Activated naive CD4-positive, alpha-beta T cell treated with Interleukin-2 at 50 U/mL for 16 hours (primary cell): ENCODE measurements at places on chromosomes 4 and X.
A peak's percentile ranks its signal among the peaks of the same experiment; 100 is the strongest.

DNA sequence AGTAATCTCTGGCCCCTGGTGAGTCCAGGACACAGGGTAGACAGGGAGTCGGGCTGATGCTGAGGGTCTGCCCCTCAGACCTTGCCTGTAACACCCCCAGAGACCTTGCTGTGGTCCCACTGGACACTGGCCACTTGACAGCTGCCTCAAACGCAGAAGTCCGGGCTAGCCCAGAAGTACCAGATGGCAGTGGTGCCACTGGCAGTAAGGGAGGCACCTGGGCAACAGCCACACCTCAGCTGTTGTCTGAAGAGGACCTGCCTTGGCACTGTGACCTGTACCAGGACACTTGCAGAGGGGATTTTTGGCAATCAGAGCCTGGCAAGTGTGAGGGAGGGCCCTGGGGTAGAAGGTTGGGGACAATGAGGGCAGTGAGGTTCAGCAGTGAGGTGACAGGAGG, 63.3 kb upstream of the UXT start:
- no peak for DNase-seq

- DNase-seq, result no peak
These were observed 125.2 kb downstream of the AREG start for GRCh38 chr4:74570095-74570494.

- DNase-seq, result no peak
These were observed 30.8 kb downstream of the RASL11B start for GRCh38 chr4:52892880-52893279.

- no peak for DNase-seq
These were observed 421.5 kb upstream of the EPHA5 start for GRCh38 chr4:66091786-66092185.

DNA sequence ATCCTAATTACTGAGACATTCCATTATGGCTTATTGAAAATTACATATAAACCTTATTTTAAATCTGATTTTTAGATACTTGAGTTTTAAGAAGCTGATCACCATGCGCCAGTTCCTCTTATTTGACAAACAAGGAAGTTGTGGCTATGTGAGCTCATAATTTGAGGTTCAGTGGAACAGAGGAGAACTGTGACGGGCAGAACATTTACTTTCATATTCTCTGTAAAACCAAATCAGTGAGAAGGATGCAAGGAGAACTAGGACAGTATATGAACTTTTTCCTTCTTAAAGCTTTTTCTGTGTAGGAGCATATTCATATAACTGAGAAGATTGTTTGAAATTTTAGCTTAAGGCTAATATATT, 25.3 kb downstream of the STIM2 start:
- DNase-seq, result no peak

- no peak for DNase-seq
These were observed 141.9 kb downstream of the THOC2 start for GRCh38 chrX:123590842-123591486.

DNA sequence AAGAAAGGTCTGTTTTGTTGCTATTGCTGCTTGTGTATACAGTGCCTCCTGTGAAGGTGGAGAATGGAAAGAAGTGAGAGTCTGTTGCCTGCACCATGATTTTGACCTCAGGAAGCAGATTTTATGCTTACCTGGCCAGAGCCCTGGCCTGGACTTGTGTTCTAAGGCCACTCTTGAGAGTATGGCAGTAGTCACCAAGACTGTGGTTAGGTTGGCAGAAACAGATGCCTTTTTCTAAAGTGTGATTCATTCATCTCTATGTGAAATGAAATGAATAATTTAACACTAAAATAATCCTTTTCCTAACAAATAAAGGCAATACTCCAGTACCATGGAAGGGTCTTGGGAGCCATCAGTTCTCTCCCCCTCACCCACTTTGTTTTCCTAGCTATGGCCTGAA, 161.8 kb downstream of the DCLK2 start:
- DNase-seq, result no peak

DNA sequence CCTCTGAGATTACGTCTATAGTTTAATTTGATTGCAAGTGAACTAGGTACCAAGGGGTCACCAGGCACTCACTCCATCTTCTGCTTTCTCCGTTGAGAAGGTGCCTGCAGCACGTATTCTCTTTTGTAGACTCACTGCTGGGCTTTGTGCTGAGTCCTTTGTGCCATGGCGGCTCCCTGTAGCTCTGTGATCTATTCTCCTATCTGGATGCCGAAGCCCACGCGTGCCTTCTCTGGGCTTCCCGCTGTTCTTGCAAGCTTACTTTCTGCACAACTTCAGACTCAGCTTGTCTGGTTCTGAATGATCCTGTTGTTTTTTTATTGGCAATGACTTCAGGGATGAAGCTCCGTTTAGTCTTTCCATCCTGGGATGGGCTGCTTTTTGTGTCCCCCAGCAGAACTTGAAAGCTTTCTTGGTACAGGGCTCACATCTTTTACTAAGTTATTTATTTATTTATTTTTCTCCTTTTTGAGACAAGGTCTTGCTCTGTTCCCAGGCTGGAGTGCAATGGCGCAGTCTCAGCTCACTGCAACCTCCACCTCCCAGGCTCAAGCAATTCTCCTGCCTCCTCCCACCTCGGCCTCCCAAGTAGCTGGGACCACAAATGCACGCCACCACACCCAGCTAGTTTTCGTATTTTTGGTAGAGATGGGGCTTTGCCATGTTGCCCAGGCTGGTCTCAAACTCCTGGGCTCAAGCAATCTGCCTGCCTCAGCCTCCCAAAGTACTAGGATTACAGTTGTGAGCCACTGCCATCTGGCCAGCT, 100.9 kb upstream of the NKX1-1 start:
- no peak for DNase-seq

- DNase-seq, result no peak
These were observed 5.5 kb downstream of the NEUROG2 start for GRCh38 chr4:112510291-112511092.

DNA sequence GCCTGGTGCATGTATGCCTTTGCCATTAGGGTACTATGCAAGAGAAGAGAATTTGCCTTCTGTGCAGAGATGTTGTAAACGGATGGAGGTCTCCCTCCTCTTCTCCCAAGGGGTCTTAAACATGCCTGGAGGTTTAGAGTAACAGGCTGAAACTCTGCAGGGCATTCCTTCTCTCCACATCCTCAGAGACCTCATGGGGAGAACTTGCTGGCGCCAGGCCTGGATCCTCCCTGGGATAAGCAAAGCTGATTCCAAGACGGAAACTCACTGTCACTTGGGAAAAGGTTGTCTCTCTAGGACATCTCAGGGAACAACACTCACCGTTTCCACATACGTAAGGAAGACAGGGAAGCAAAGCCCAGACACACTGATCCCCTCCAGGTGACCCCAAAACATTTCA, 76.9 kb upstream of the GPM6B start:
- DNase-seq, result no peak

GRCh38 chr4:140642674-140643437, 74.1 kb upstream of the UCP1 start:
- DNase-seq, result no peak

DNA sequence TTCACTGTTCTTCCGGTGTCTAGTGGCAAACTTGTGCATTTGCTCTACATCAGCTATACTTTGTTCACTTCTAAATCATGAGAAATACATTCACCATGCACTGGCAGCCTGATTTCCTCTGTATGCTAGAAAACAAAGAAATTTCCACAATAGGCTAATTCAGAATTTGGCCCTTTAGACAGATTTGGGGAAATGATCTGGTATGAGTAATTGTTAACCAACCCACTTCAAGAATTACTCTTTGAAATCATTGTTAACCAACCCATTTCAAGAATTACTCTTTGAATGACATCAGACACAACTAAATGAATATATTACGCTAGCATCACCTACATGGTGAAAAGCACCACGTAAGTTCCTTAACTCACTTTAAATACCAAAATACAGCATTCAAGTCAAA, 14.6 kb downstream of the APBB2 start:
- DNase-seq, result no peak

GRCh38 chrX:108223585-108223984, 132.0 kb downstream of the ATG4A start:
- DNase-seq, result no peak

- no peak for DNase-seq
These were observed 65.9 kb downstream of the WWC2 start for GRCh38 chr4:183164963-183165362.

- DNase-seq, result no peak
These were observed 189.4 kb downstream of the QDPR start for GRCh38 chr4:17322514-17322913.

DNA sequence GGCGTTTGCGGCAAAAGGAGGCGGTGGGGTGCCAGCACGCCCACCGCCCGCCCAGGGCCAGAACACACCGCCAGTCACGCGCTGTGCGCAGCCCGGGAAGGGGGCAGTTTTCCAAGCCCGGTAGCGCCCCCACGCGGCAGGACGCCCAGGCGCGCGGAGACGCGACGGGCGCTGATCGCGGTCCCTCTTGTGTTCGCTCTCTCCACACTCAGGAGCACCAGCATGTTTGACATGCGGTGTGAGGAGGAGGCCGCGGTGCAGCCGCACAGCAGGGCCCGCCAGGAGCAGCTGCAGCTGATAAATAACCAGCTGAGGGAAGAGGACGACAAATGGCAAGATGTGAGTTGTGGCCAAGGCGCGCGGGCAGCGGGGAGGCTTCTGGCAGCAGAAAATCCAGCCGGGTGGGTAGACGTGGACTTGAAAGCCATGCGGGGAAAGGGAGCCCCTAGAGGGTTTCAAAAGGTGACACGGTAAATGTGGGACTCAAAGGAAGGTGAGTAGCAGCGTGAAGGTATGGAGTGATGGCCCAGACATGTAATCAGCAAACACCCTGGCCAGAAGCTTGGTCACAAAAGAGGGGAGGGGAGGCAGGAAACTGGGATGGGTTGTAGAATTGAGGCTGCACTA, 104.1 kb downstream of the PHOX2B start:
- no peak for DNase-seq

GRCh38 chr4:2275546-2276251, 13.8 kb upstream of the MXD4 start:
- DNase-seq, result no peak

- DNase-seq, result no peak
These were observed 577.4 kb upstream of the INTU start for GRCh38 chr4:127055357-127055756.

DNA sequence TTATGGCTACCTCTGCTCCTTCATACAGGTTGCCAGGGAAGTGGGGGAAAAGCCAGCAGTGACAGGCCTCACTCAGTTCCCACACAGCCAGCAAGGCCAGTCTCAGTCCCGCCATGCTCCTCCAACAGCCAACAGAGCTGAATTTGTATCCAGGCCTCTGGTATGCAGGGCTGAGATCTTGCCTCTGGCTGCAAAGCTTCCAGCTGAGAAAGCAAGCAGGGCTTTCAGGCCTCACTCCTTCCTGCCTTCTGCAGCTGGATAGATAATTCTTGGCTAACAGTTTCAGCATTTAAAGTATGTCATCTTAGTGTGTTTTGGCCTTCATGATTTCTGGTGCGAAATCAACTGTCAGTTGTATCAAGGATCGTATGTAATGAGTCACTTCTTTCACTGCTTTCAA, 103.6 kb downstream of the GNL3L start:
- no peak for DNase-seq

- no peak for DNase-seq
These were observed 2.7 kb downstream of the NDP start for GRCh38 chrX:43970528-43970927.

GRCh38 chrX:2710041-2710840, 19.1 kb downstream of the CD99 start:
- DNase-seq, result peak; percentile 69

- no peak for DNase-seq
These were observed 63.0 kb upstream of the TRIM2 start for GRCh38 chr4:153141238-153141637.

- no peak for DNase-seq
These were observed 58.8 kb downstream of the RHOH start for GRCh38 chr4:40255393-40256281.

DNA sequence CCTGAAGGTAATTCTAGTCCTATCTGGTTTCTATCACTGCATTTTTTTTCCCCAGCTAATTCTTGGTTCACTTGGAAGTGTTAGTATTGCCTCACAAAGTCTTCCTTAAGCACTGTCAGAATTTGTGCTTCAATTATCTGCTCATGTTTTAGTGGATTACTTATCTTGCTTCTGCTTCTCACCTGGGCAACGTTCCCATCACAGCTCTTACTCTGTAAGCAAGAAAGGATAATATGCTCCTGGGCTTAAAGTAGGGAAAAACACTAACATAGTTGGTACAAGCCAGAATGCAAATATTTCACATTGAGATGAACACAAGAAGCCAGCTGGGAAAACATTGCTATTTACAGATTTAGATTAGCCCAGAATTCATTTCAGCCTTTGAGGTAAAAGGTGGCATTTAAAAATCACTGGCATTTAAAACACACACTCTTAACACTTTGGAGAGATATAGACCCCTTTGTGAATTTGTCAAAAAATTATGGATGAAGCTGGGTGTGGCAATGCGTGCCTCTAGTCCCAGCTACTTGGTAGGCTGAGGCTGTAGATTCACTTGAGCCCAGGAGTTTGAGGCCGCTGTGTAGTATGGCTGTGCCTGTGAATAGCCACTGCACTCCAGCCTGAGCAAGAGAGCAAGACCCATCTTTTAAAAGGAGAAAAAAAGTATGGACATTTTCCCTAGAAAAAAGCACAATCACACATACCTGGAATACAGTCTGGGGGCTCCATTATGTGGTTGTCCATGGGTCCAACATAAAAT, 6.6 kb upstream of the PTPN13 start:
- no peak for DNase-seq

- no peak for DNase-seq
These were observed 49.2 kb downstream of the PJA1 start for GRCh38 chrX:69116077-69116476.

DNA sequence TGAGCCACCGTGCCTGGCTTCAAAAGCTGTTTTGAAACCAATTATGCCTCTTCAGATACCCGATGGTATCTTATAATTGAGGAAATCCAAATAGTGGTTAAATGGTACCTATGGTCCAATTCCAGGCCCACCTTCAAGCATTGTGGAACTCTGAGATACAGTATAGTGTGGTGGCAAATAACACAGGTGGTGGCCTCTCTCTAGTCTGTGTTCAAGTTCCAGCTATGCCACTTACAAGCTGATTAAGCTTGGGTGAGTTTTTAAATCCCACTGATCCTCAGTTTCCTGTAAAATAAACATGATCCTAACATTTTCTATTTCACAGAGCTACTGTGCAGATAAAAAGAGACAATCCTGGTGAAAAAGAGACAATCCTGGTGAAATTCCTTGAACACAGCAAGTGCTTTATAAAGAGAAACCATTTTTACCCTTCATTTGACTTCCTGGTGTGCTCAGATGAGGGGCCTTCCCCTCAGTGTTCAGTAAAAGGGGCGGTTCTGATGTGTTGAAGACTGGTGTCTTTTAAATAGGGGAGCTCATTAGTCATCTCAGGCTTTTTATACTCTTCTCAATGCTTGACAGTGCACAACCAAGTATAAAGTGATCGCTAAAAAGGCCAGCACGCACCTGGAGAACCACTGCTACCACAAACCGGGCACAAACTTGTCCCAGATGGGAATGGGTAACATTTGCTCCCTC, 30.8 kb upstream of the CD40LG start:
- DNase-seq, result peak; percentile 24

- no peak for DNase-seq
These were observed 3.3 kb upstream of the CXCR3 start for GRCh38 chrX:71621603-71622002.

- DNase-seq, result no peak
These were observed 710.7 kb upstream of the SLIT2 start for GRCh38 chr4:19540859-19541540.
